ENCODE measurements at places on chromosomes 12 and 14.

GRCh38 chr14:97850466-97850865, 1053.3 kb downstream of the VRK1 start:
- DNase-seq, result no peak

- no peak for DNase-seq
Observed at GRCh38 chr14:104874571-104875411, 9.7 kb downstream of the CEP170B start.

DNA sequence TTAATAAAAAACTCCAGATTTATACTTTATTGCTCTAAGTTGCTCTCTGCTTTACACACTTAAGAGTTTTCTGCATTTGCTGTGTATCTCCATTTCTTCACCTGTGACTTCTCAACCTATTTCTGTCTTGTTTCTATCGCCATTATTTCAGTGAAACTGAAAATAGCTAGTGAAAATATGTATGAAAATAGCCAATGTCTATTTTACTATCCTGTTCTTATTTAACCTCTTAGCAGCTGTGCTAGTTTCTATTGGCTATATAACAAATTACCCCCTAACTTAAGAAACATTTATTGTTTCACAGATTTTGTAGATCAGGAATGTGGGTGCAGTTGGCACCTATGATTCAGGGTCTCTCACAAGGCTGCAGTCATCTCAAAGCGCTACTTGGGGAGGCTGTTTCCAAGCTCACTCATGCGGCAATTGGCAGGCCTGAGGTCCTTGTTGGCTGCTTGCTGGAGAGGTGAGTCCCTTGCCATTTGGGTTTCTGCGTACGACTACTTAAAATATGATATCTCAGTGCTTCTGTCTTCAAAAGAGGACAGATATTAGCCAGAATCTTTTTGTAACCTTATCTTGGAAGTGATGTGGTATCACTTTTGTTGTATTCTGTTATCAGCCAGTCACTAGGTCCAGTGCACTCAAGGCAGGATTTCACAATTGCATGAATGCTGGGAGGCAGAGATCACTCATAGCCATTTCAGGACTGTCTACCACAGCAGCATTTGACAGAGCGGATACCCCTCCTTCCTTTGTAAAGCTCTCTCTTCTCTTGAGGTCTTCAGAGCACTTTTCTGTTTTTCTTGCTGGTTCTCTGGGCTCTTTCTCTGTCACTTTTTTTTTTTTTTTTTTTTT, 7.2 kb downstream of the ERC1 start:
- no peak for DNase-seq

- DNase-seq, result no peak
Observed at GRCh38 chr12:26748741-26749431, 84.1 kb downstream of the ITPR2 start.

DNA sequence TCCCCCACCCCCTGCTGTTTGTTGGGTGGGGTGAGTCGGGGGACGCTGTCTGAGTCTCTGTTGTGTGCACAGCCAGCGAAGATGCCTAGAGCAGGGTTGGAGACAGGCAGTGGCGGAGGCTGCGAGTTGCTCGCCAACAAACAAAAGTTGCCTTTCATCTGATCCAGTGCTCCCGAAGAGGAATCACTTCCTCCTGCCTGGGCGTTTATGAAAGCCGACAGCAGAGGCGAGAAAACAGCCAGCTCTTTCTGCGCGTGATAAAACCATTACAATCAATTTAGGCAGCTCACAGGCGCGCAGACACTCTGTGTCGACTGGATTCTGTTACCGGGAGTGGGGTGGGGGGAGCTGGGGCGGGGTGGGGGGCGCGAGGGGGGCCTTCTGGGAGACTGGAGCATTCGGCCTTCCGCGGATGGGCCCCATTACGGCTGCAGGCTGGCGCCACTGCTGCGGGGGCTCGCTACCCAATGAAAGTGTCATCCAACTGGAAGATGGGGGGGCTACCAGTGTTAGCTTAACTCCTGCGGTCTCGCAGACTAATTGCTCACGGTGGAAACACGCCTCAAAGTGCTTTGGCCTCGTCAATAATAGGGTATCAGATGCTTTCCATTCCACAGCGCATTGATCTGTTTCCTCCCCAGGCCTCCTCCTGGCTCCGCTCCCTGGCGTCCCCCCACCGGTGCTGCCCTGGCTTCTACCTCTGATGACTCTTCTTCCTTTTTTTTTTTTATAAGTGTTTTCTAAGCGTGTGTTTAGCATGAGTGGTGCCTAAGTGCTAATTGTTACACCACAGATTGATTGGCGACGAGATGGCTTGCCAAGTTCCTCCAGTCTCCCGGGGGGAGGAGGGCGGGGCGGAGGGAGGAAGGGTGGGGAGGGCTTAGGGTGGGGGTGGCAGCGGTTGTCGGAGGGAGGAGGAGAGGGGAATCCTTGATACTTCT, 678.4 kb downstream of the MED13L start:
- no peak for DNase-seq

DNA sequence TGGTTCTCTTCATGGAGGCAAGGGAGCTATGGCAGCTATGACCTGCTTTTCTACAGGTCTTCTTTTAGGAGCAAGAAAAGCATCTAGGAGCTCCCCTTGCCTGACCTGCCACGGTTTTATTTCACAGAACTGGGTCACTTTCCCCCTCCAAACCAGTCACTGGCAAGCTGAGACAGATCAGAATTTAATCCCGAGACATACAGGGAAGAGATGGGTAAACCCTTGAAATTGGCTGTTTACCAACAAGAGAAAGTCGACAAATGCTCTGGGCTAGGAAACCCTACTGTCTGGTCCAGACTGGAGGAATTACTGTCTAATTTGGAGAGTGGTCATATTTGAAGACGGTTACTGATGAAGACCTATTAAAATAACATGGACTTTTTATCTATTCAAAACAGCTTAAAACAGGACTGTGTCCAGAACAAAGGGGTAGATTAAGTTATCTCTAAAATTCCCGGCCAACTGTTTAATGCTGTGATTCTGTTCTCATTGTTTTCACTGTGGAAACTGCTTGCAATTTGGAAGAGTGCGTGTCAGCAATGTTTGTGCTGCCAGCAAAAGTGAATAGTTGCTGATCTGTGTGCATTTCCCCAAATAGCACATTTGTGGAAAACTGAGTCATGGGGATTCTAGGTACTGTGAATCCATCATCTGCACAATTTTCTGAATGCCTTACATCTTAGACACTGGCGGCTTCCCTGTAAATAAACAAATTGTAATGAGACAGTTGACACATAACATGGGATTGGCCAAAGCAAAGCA, 73.4 kb upstream of the EEA1 start:
- DNase-seq, result no peak

DNA sequence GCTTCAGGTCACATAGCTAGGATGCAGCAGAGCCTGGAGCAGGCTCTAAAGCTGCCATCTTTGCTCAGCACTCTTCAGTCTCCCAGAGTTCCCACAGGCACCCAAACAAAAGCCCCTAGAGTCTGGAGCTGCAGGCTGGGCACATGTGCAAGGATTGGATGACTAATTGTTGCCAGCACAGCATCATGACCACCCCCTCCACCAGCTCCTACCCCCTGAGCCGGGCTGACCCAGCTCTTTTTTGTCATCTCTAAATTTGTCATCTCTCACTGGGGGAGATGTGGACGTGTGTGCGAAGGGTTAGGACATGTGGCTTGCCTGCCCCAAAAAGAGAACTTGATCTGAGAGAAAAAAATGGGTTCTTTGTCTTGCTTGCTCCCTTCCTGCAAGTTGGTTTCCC, 4.3 kb upstream of the MMP19 start:
- no peak for DNase-seq

GRCh38 chr14:89892953-89893352, 61.6 kb downstream of the EFCAB11 start:
- DNase-seq, result no peak

- no peak for DNase-seq
Observed at GRCh38 chr14:61587081-61587713, 108.1 kb upstream of the HIF1A start.

DNA sequence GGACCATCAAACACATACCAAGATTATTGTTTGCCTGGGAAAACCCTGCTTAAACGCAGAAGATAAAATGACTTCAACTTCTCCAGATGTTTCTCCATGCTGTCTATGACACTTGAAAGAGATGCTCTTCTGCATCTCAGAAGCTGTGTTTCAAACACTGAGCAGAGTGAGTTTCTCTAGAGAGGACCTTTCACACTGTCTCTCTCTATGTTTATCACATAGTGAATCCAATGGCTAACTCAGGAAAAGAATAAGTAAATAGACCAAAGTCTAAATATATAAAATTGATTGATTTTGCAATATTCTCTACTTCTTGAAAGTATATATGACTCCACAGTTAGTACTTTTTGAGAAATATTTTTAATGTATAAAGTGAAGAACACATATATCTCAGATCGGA, 325.6 kb upstream of the USP15 start:
- DNase-seq, result no peak

DNA sequence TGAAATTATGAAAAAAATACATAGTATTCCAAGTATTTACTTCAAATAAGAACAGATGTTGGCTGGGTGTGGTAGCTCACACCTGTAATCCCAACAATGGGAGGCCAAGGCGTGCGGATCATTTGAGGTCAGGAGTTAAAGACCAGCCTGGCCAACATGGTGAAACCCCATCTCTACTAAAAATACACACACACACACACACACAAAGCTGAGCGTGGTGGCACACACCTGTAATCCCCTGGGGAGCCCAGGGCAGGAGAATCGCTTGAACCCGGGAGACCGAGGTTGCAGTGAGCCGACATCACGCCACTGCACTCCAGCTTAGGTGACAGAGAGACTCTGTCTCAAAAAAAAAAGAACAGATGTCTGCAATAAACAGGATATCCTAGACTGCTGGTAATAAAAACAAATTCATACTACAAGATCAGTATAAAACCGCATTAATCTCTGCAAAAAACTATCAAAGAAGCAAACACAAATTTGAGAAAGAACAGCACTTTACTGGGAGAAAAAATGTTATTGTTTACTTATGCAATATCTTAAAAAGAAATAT, 23.8 kb downstream of the EEA1 start:
- DNase-seq, result no peak

- DNase-seq, result no peak
Observed at GRCh38 chr12:115860619-115861018, 416.9 kb downstream of the MED13L start.

GRCh38 chr12:46585854-46586621, 213.5 kb upstream of the SLC38A2 start:
- DNase-seq, result no peak

DNA sequence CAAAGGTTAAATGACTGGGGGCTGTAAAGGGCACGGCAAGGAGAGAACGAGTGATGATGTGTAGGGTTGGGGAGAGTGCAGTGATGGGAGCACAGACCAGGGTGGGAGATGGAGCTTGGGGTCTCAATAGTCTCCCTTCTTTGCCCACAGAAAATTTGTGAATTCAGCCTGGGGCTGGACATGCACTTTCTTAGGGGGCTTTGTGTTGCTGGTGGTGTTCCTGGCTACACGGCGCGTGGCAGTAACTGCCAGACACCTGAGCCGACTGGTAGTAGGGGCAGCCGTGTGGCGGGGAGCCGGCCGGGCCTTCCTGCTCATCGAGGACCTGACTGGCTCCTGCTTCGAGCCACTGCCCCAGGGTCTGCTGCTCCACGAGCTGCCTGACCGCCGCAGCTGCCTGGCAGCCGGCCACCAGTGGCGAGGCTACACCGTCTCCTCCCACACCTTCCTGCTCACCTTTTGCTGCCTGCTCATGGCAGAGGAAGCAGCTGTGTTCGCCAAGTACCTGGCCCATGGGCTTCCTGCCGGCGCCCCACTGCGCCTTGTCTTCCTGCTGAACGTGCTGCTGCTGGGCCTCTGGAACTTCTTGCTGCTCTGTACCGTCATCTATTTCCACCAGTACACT, 1.7 kb downstream of the FITM1 start:
- no peak for DNase-seq

DNA sequence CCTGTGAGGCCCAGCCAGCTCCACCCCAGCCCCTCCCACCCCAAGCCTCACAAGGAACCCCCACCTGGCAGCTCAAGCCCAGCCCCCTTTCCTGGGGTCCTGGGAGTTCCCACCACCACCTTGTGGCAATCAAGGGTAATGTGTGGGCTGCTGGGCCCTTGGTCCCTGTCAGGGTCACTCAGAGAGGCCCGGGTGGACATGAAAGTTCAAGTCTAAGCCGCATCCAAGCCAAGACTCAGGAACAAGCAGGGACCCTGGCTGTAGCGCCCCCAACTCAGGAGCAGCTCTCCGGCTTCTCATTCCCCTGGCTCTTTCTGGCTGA, 106.4 kb upstream of the C14orf180 start:
- no peak for DNase-seq

GRCh38 chr12:131380965-131381705, 329.8 kb upstream of the SFSWAP start:
- DNase-seq, result no peak

- no peak for DNase-seq
Observed at GRCh38 chr12:132125736-132126135, 18.4 kb downstream of the DDX51 start.

DNA sequence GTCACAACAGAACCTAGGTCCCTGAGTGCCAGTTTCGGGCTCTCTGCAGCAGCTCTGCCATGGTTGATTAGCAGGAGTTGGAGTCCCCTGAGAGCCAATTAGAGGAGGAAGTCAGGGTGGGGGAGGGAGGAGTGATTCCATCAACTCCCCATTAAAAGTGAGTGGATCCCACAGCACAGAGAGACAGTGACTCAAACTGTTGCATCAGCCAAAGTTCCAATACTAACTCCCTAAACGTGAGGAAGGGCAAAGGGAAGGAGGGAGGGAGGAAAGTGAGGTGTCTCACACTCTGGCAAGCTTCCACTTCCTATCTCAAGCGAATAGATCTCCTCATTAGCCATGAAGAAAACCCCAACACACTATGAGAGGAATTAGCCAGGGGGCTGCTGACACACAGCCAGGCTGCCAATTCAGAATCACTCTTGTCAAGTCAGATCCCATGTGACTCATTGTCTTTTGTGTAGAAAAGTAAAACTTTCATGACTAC, 23.6 kb downstream of the OR11H4 start:
- DNase-seq, result no peak

GRCh38 chr12:122949405-122949804, 16.9 kb downstream of the ABCB9 start:
- DNase-seq, result no peak

- no peak for DNase-seq
Observed at GRCh38 chr12:62323386-62323785, 63.2 kb downstream of the USP15 start.

GRCh38 chr12:113371808-113372207, 13.4 kb downstream of the PLBD2 start:
- DNase-seq, result no peak

- no peak for DNase-seq
Observed at GRCh38 chr12:47980197-47980596, 16.8 kb downstream of the TMEM106C start.

GRCh38 chr14:38883127-38883526, 219.9 kb downstream of the SEC23A start:
- no peak for DNase-seq
